CD8-positive, alpha-beta memory T cell (primary cell): ENCODE measurements at places on chromosomes 2 and 18.

DNA sequence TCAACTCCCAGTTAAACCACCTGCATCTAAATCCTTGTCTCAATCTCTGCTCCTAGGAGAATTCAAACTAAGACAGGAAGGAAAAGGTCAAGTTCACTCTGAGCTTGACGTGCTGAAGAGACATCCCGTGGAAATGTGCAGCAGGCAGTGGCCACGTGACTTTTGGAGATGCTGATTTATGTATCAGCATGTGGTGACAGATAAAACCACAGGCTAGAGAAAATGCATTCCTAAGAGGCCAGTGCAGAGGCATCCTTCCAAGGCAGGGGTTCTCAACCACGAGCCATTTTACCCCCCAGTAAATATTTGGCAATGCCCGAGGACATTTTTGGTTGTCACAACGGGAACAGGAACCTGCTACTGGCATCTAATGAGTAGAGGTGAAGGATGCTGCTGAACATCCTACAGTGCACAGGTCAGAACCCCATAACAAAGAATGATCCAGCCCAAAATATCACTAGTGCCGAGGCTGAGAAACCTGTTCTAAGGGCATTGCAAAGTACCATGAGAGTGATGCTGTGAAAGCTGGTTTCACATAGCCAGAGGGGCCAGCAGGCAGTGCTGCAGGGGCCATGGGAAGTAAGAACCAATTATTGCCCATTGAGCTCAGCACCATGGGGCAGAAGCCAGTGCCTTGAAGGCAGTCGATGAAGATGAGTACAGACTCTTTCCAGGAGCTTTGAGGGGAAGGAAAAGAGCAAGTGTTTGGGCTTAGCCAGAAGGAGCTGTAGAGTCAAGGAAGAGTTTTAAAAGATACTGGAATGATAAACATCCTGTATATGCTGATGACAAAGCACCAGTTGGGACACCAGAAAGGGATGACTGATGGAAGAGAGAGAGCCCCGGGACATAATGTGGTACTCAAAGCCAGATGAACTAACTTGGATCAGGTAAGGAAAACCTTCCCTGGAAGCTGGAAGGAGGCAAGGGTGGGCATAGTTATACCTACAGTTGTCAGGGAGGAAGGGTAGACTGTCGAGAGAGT, 174.6 kb downstream of the HAUS1 start:
- DNase-seq: no peak

DNA sequence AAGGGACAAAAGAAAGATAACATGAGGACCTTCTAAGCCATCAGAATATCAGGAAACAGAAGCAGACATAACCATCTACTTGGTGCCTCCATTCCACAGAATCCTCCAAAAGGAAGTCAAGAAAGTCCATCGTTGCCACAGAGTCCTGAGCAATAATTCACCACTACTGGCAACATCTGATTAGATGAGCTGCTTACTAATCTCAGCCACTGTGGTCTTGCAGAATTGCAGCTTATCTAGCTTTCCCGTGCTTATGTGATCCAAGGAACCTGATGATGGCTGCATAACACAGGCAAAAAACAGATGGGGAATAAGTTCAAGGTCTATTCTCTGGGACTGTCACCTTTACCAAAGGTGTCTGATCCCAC, 278.5 kb downstream of the AFF3 start:
- DNase-seq: no peak

DNA sequence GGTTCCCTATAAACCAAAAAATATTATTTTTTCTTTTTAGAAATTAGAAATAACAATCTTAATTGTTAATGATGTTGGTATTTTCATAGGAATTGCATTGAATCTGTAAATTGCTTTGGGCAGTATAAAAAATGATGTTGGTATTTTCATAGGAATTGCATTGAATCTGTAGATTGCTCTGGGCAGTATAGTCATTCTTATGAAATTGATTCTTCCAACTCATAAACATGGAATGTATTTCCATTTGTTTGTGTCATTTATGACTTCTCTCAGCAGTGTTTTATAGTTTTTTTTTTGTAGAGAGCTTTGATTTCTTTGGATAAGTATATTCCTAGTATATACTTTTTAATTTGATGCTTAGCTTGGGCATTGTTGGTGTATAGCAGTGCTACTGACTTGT, 82.0 kb upstream of the NT5C1B start:
- no peak for DNase-seq

DNA sequence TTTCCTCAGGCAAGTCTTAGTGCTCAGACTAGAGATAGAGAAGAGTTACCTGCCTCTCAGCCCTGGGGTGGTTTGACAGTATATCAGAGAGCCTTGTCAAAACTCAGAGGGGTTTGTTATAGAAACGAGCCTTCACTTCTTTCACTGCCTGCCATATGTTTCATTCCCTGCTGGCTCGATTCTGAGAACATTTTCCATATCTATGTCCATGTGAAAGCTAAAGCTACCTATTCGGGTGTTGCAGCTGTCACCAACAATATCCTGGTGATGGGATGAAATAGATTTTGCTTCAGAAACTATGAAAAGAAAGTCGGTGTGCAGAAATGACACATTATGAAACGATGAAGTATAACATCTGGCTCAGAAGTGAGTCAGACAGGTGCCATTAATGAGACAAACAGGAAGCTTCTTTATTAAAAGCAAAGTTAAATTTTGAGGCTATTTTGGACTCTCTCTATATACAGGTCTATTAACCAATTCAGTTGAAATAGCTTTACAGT, 56.1 kb upstream of the TANK start:
- DNase-seq: no peak

- DNase-seq: no peak
Observed at GRCh38 chr2:10741139-10741538, 19.7 kb downstream of the ATP6V1C2 start.

- no peak for DNase-seq
Observed at GRCh38 chr2:132415256-132415914, 1.2 kb upstream of the GPR39 start.

GRCh38 chr18:73766910-73767515, 380.6 kb downstream of the FBXO15 start:
- no peak for DNase-seq

DNA sequence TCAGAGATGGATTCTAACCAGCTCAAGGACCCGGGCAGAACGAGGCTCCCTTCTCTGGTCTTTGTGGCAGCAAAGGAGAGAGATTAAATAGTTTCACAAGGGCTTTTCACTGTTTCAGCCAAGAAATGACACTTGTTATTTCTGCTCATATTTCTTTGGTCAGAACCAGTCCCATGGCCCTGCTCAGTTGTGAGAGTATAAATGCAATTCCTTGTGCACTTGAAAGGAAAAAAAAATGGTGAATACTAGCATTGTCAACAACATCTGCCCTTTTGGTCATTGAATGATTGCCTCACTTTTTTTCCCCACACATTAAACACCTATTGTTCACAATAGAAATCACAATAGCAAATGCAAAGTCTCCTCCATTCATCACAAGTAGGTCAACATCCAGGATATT, 104.4 kb downstream of the RDH14 start:
- DNase-seq: no peak
